Pancreas (tissue), 10 donors: ENCODE measurements at places on chromosomes 1 and 21. TPM values are rescaled to one million over a fixed set of nuclear protein-coding genes. Genes with fewer than 3 reads are reported as not detected.
A peak's percentile ranks its signal among the peaks of the same experiment; 100 is the strongest.

- no peaks in the 10 kb centered on the region for H3K4me1 ChIP-seq
- no peak overlapping the region for H3K4me3 ChIP-seq
- H3K27me3 ChIP-seq: no peaks in the 10 kb centered on the region
- no peak for DNase-seq
- H3K27ac ChIP-seq: no peak overlapping the region
These were observed 1226.1 kb downstream of the NCAM2 start for GRCh38 chr21:22224261-22224660.

DNA sequence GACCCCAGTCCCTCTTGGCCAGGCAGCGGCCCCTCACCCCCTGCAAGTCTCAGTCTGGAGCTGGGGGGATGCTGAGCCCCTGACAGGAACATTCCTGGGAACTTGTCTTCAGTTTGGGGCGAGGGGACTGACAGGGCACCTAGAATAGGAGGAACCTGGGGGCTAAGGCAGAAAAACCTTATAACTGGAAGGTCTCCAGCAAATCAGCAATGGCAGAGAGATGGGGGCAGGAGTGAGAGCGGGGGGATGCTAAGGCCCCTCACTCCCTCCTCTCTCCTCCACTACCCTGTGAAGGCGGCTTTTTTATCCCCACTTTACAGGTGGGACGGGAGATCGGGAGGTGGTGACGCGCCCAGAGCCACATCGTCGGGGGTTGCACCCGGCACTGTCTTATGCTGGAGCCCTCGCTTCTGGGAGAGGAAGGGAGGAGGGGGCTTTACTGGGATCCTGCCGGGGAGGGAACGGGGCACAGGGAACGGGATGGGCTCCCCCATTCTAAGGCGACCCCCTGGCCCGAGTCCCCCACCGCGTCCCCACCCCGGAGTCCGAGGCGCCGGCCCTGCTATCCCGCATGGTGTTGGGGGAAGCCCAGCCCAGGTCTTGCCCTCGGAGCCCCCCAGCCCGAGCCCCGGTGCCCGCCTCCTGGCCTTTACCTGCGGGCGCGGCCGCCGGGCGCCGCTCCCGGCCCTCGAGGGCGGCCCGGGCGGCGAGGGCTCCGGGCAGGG is 456 bp downstream of the COL8A2 start:
- no peak overlapping the region for H3K4me3 ChIP-seq
- no peaks in the 10 kb centered on the region for H3K4me1 ChIP-seq
- no peak overlapping the region for H3K27ac ChIP-seq
- no peaks in the 10 kb centered on the region for H3K36me3 ChIP-seq

DNA sequence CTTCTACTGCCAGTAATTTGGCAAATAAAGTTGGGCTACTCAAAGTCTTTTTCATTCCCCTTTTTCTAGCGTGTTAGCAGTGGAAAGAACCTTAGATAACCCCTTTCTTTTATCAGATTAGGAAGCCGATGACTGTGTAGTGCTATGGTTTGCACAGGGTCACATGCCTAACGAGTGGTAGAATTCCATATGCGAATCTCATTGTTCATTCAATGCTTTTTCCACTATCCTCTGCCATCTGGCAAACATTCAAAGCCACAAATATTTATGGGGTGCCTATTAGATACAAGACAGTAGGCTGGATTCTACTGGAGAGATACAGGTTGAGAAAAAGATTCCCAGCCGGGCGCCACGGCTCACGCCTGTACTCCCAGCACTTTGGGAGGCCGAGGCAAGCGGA is 14.9 kb upstream of the IER5 start:
- H3K27ac ChIP-seq: no peak overlapping the region
- H3K4me3 ChIP-seq: no peak overlapping the region
- H3K4me1 ChIP-seq: no peaks in the 10 kb centered on the region
- DNase-seq: no peak
- H3K27me3 ChIP-seq: no peaks in the 10 kb centered on the region
- no peaks in the 10 kb centered on the region for H3K36me3 ChIP-seq

- H3K4me1 ChIP-seq: no peaks in the 10 kb centered on the region
- H3K27me3 ChIP-seq: no peaks in the 10 kb centered on the region
- DNase-seq: no peak
- no peaks in the 10 kb centered on the region for H3K36me3 ChIP-seq
- H3K27ac ChIP-seq: no peak overlapping the region
These were observed 105.9 kb upstream of the C21orf91 start for GRCh38 chr21:17925000-17925610.

DNA sequence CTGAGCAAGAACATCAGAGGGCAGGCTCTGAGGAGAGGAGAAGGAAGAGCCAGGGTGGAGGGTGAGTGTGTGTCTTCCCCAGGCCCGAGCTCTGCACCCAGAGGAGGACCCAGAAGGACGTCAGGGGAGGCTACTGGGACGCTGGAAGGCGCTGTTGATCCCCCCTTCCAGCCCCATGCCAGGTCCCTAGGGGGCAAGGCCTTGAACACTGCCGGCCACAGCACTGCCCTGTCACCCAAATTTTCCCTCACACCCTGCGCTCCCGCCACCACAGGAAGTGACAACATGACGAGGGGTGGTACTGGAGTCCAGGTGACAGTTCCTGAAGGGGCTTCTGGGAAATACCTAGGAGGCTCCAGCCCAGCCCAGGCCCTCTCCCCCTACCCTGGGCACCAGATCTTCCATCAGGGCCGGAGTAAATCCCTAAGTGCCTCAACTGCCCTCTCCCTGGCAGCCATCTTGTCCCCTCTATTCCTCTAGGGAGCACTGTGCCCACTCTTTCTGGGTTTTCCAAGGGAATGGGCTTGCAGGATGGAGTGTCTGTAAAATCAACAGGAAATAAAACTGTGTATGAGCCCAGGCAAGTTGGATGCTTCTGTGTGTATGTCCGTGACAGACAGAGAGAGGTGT is 17.1 kb downstream of the BCAN start:
- H3K36me3 ChIP-seq: no peaks in the 10 kb centered on the region
- no peak overlapping the region for H3K27ac ChIP-seq
- H3K4me3 ChIP-seq: no peak overlapping the region
- DNase-seq: no peak
- H3K27me3 ChIP-seq: peaks cover 6% of the 10 kb centered on the region
- H3K4me1 ChIP-seq: peaks cover 5% of the 10 kb centered on the region

- no peaks in the 10 kb centered on the region for H3K27me3 ChIP-seq
- H3K4me3 ChIP-seq: peak overlapping the region; percentile 52
- peaks cover 13% of the 10 kb centered on the region for H3K4me1 ChIP-seq
These were observed 2.5 kb downstream of the RHOC start for GRCh38 chr1:112704391-112704933.

DNA sequence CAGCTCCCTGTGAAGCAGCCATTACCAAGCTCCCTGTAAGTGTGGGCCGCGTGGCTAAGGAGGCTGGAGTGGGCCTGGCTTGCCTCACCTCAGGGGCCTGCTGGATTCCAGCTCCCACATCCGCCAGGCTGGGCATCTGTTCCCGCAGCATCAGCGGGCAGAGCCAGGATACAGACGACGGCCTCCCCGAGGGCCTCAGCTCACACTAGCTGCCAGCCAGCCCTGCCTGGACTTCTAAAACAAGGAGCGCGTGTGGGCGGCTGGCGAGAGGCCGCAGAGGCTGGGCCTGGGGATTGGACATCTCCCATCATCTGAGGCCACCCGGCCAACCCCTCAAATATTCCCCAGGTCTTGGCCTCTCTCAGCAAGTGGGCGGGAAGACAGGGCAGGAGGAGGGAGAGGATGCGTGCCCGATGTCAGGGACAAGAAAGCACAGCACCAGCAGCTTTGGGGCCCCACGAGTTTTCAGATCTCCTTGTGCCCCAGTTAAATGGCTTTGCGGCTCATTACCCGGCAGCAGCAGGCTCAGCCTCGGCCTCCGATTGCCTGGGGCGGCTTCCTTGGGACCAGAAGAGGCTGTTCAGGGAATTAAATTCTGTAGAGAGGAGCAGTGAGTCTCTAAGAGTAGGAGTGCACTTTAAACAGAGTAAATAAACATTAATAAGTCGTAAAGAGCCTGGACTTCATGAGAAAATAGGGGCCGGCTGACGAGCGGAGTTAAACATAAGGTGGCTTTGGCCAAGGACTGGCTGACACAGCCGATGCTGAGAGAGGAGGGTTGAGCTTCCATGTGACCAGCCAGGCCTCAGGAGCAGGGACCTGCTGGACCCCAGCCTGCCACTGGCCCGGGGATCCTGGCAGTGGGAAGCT is 208.9 kb upstream of the C1orf174 start:
- H3K4me3 ChIP-seq: no peak overlapping the region
- no peak overlapping the region for H3K27ac ChIP-seq
- no peaks in the 10 kb centered on the region for H3K4me1 ChIP-seq

GRCh38 chr1:88311907-88312306 is 372.2 kb upstream of the PKN2 start:
- DNase-seq: no peak
- H3K4me3 ChIP-seq: no peak overlapping the region

GRCh38 chr1:37755290-37755689 is 9.6 kb downstream of the EPHA10 start:
- peaks cover 9% of the 10 kb centered on the region for H3K27me3 ChIP-seq
- DNase-seq: no peak
- H3K36me3 ChIP-seq: no peaks in the 10 kb centered on the region

DNA sequence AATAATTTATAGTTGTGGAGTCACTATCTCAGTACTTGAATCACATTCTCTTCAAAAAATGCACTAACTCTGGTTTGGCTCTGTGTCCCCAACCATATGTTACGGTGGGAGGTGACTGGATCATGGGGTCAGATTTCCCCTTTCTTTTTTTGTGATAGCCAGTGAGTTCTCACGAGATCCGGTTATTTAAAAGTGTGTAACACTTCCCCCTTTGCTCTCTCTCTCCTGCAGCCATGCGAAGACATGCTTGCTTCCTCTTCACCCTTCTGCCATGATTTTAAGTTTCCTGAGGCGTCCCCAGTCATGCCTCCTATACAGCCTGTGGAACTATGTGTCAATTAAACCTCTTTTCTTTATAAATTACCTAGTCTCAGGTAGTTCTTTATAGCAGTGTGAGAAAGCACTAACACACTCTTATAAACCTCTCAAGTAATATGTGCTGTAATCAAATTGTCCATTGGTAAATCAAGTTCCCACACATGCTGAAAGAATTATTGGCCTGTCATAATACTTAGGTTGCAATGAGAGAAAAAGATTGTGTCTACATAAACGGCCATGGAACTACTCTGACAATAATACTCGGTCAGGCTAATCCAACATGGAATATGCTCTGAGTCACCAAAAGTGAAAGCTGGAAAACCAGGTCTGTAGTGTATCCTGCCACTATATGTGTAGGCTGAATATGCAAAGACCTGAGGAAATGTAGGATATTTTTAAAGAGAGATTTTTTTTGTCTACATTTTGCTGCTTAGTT is 107.5 kb downstream of the SLC44A5 start:
- H3K27ac ChIP-seq: no peak overlapping the region
- H3K4me3 ChIP-seq: no peak overlapping the region
- DNase-seq: no peak
- H3K4me1 ChIP-seq: no peaks in the 10 kb centered on the region
- H3K27me3 ChIP-seq: no peaks in the 10 kb centered on the region
- H3K36me3 ChIP-seq: no peaks in the 10 kb centered on the region

DNA sequence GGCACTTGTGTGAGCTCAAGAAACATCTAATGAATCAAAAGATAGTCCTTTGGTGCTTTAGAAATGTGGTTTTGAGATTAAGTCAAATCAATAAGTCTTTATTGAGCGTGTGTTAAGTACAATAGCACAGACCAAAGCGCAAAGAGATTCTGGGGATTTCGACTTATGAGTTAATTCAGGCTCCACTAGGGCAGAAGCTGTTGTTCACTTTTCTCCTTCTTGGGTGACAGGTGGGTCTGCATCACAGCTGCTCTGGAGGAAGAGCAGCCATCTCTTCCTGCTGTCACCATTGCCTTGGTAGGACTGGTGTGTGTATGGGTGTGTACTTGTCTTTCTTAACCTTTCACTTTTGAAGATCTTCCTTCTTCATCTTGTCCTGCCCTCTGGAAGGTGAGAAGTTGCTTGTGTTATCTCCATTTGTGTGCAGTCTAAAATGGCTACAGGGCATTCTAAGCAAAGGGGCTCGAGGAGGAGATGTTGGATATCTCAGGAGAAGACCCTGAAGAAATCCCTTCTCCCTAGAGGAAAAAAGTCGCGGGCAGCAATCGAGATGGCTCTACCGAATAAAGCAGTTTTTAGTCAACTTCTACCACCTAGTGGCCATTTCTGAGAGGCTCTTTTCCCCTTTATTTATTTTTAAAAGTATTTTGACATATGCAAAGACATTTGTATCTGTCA is 22.9 kb upstream of the DISC1 start:
- no peaks in the 10 kb centered on the region for H3K36me3 ChIP-seq
- no peaks in the 10 kb centered on the region for H3K27me3 ChIP-seq
- H3K4me3 ChIP-seq: no peak overlapping the region
- H3K4me1 ChIP-seq: no peaks in the 10 kb centered on the region
- no peak for DNase-seq
- H3K27ac ChIP-seq: no peak overlapping the region

GRCh38 chr1:150529017-150529416 is 13.5 kb downstream of the FALEC start:
- H3K27me3 ChIP-seq: no peaks in the 10 kb centered on the region
- no peak overlapping the region for H3K4me3 ChIP-seq
- peaks cover 10% of the 10 kb centered on the region for H3K4me1 ChIP-seq
- no peaks in the 10 kb centered on the region for H3K36me3 ChIP-seq
- H3K27ac ChIP-seq: peak overlapping the region; percentile 53

DNA sequence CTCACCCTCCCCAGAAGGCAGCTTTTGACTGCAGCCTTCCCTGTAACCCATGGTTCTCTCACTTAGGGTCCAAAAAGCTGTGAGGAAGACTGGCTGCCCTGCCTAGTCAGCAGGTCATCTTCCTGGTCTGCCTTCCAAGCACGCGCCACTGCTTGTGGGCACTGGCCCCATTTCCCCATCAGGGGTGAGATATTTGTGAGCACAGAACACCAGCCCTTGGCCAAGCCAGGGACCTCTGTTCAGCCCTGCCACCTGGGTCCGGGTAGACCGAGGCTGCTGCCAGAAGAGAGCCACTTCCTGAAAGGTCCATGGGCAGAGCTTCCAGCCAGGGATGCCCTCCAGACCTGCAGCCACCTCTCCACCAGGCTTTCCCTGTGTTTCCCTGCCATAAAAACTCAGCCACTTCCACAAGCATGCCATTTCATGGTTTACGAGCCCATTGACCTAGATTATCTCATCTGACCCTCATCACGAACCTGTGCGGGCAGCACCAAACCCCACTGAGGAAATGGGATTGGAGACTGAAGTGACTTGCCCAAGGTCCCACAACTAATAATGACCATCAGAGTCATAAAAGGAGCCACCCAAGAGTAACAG is 40.5 kb downstream of the GLIS1 start:
- H3K27me3 ChIP-seq: no peaks in the 10 kb centered on the region
- DNase-seq: no peak
- H3K27ac ChIP-seq: no peak overlapping the region
- H3K4me1 ChIP-seq: no peaks in the 10 kb centered on the region
- no peaks in the 10 kb centered on the region for H3K36me3 ChIP-seq

AHCTF1 gene
- polyA plus RNA-seq: 7.4 TPM

ITGB2 gene
- polyA plus RNA-seq: 15.1 TPM

NAV1 gene
- 5.6 TPM for polyA plus RNA-seq

UBE2Q1 gene
- 39.6 TPM for polyA plus RNA-seq

SPAG17 gene
- polyA plus RNA-seq: 2.1 TPM

SYCP1 gene
- polyA plus RNA-seq: not detected
